ENCODE measurements at places on chromosomes 2 and 18.

DNA sequence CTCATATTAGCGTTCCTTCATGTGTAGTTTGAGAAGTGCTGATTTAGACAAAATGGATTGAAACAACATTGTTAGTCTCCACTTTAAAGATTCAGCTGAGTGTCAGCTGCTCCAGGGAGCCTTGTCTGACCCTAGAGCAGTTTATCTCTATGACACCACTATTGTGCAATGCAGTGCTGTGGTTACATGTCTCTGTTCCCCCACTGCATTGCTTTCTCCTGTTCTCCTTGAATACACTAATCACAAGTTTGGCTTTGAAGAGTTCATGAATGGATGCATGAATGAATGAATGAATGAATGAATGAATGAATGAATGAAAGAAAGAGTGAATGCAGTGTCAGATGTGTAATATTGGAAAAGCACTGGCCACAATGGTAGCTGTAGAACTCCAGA, 38.3 kb downstream of the GCG start:
- no peak for DNase-seq

DNA sequence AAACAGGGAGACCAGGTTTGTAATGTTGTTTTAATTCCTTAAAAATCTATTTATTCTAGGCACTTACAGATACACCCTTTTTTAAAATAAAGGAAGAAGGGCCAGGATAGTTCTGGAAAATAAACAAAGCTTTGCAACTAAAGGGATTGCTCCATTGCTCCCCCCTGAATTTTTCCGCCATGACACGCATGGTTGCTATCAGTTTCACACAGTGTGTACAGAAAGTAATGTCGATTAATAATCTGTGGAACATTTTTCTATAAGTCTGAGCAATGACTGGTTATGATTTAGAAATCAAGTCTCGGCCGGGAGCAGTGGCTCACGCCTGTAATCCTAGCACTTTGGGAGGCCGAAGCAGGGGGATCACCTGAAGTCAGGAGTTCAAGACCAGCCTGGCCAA, 90.8 kb downstream of the GAREM1 start:
- DNase-seq: no peak

DNA sequence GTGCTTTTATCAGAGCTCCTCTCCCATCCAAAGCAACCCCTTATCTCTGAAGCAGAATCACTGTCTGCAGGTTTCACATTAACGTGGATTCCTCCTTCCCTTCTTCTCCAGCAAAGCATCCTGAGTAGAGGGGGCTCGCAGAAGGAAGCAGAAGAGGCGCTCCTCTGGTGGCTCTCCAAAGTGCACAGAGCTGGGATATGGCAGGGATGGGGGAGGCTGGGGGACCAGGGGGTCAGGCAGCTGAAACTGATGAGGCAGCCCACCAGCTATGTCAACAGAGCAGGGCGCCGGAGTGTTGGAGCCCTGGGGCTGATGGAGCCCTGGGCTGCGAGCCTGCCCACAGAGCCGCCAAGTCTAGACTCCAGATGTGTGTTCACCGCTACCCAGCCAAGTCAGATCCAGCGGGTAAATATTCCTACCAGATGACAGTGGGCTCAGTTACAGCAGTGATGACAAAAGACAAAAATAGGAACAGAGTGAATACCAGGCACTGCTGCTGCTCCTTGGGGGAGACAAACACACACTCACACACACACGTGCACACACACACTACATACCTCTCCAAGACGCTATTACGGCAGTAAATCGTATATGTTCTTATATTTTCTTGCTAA, 678.3 kb upstream of the ID2 start:
- DNase-seq: no peak

- DNase-seq: no peak
Measured at GRCh38 chr2:57204364-57204763, 842.2 kb upstream of the VRK2 start.

GRCh38 chr2:222703886-222704285, 32.4 kb downstream of the MOGAT1 start:
- no peak for DNase-seq

DNA sequence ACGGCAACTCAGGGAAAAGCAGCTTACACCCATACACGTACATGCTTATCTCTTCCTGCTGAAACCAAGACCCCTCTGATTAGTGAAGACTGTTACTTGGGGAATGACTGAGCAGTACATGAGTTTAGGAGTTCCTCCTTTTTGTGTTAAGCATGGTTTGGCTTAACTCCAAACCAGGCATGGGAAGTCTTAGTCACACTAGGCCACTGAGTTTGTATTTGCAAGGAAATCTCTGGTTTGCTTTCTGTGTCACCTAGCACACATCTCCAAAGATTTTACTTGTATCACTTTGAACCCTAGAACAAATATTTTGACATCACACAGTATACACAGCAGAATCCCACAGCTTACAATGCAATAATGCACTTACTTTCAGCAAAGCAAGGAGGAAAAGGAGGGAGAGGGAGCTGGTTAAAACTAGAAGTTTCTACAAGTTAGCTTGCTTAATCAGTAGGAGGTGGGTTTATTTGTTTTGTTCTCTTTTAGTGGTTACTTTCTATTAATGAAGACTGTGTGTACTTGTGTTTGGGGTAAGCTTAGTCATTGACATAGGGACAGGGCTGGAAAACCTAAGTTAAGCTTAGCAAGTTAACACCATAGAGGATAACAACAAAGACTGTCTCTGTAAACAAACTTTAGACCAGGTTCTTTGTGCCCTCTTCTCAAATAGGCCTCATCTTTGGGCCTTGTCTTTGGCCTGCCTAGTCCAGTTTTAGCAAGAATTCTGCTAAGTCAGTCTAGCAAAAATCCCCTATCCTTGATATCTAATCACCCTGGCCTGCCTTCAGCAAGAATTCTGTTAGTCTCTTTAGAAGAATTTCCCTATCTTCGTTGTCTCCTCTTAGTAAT, 219.4 kb downstream of the MREG start:
- no peak for DNase-seq

DNA sequence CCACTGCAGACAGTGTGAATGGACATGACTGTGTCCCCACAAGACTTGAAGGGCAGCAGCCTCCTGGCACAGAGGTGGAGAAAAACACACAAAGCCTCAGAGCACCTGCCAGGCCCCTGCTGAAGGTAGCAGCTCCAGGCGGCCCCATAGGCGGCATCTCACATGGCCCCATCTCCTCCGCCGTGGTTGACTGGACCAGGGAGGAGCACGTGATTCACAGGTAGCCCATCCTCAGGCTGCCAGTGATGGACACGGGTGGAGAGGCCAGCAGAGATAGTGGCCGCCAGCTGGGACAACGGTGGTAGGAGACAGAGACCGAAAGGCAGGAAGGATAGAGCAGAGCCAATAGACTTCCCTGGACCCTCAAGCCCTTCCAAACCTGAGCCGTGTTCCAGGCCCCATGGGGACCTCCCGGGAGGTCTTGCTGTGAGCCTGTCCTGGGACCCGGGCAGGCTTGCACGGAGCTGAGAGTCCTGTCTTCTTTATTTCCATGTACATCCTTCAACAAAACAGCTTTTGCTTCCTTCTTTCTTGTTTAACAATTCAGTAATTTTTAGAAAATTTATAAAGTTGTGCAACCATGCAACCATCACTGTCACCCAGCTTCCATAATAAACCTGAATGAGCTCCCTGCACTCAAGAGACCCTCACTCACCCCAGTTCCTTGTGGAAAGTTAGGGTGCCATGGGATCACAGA, 26.9 kb downstream of the GPR55 start:
- no peak for DNase-seq

DNA sequence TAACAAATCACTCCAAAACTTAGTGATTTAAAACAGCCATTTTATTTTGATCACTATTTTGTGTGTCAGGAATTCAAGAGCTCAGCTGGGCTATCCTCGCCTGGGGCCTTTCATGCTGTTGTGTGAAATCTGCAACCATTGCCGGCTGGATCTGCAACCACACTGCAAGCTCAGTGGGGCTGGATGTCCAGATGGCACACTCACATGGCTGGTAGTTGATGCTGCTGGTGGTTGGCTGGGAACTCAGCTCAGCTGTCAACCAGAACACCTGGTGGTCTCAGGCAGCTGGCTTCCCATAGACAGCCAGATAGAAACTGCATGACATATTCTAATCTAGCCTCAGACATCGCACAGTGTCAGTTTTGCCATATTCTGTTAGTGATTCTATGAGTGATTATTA, 30.6 kb upstream of the AP1S3 start:
- no peak for DNase-seq

DNA sequence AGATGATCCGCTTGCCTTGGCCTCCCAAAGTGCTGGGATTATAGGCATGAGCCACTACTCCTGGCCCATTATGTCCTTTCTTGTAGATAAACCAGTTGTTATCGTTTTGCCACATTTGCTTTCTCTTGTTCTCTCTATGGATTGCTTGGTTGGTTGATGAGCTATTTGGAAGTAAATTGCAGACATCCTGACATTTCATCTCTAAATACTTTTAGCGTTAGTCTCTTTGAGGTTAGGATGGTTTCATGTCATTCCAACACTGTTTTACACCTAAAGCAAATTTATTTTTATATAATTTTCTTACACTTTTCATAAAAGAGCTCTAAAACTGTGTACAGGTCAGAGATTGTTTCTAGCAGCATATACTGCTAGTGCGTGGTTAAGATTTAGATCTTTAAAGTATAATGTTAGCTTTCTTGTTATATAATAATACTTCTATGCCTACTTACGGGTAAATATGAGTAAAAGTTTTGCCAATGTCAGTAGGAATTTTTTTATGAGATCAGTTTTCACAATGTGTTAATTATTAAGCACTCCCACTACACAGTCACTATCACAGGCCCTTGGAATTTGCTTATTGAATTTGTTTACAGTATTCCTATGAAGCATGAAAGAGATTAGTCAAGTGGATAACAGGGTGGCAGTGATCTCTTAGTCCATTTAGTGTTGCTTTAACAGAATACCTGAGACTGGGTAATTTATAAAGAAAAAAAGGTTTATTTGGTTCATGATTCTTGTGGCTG, 10.3 kb downstream of the POLI start:
- no peak for DNase-seq

- no peak for DNase-seq
Measured at GRCh38 chr2:162490761-162491470, 147.0 kb downstream of the GCA start.

DNA sequence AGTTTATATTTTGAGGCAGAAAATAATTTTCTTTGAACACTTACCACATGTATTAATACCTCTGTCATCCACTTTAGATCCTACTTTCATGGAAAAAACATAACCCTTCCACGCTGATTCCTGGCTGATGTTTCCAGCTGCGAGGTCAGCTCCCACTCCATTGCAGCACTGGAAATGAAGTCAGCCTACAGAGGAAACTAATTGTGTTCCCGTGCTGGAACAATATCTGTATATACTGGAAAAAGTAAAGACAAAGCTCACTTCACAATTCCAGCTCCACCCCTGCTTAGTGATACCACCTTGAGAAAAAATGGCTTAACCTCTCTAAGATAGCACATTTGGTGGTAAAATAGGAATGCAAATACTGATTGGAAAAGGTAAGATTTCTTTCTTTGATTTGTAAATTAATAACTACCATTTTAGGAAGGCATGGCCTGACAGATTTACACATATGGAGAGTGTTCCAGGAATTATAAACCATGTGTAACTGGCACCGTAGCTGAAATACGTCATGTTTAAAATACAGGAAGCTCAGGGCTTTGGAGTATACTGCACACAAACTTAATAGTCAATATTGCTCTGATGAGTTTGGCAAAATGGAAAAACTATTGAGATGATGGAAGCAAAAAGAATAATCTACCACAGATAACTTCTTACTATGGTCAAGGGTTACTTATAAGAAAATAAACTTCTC, 90.0 kb downstream of the TRIB2 start:
- no peak for DNase-seq

- DNase-seq: no peak
Measured at GRCh38 chr18:33022370-33022769, 249.5 kb upstream of the KLHL14 start.

DNA sequence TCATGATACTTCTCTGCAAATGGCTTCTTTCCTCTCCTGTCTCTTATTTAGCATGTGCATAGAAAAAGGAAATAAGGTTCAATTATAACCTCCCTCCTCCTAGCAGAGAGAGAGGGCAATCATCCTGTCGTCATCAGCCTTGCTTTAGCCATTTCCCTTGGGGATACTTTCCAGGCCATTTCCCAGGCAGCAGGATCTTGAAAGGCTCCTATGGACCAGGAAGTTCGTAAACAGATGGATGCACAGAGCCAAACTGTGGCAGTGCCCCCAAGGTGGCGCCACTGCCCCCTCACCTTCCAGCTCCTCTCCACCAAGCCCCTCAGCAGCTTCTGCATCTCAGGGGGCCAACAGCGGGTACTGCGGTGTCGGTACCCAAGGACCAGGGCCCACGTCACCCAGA, 157.4 kb downstream of the DTNA start:
- no peak for DNase-seq

DNA sequence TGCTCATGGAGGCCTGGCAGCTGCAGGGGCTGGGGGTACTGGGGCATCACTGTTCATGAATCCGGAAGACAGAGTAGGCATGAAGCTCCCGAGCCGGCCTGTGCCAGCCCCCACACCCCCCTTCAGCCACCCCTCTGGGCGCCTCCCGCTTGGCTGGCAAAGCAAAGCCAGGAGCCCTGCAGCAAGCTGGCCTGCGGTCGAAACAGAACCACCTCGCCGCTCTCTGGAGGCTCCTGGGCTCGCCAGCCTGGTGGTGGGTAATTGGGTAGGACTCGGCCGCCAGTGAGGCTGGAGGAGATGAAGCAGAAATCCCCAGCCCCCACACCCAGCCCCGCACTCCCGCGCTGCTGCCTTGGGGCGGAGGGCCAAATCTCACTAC, 70.9 kb upstream of the GPC1 start:
- no peak for DNase-seq

DNA sequence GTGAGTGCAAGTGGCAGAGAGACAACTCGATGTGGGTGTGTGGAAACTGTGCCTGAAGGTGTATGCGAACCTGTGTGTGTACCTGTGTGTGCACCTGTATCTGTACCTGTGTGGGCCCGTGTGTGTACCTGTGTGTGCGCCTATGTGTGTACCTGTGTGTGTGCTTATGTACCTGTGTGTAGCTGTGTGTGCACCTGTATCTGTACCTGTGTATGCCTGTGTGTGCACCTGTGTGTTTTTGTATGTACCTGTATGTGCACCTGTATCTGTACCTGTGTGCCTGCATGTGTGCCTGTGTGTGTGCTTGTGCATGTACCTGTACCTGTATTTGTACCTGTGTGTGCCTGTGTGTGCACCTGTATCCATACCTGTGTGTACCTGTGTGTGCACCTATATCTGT, 150.6 kb downstream of the MYT1L start:
- DNase-seq: no peak

DNA sequence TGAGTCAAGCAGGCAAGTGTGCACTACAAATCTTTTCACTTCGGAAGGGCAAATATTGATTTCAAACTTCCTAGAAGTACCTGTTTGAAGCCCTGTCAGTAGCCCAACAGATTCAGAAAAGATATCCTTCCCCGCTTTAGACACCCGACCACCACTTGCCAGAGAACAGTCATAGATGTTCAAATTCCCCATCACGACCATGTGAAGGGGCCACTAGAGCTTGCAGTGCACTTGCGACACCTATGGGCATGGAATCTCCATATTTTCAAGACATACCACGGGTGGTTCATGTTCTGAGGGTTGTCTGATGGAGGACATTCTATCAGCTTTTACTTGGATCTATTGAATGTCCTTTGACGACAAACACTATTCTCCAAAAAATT, 23.8 kb downstream of the GNLY start:
- DNase-seq: no peak
